ENCODE measurements at places on chromosomes 5 and 9.

GRCh38 chr5:82151662-82152061 lies 126.5 kb downstream of the RPS23 start:
- DNase-seq: no peak

- no peak for DNase-seq
These were observed 52.2 kb downstream of the PDE8B start for GRCh38 chr5:77262697-77263096.

DNA sequence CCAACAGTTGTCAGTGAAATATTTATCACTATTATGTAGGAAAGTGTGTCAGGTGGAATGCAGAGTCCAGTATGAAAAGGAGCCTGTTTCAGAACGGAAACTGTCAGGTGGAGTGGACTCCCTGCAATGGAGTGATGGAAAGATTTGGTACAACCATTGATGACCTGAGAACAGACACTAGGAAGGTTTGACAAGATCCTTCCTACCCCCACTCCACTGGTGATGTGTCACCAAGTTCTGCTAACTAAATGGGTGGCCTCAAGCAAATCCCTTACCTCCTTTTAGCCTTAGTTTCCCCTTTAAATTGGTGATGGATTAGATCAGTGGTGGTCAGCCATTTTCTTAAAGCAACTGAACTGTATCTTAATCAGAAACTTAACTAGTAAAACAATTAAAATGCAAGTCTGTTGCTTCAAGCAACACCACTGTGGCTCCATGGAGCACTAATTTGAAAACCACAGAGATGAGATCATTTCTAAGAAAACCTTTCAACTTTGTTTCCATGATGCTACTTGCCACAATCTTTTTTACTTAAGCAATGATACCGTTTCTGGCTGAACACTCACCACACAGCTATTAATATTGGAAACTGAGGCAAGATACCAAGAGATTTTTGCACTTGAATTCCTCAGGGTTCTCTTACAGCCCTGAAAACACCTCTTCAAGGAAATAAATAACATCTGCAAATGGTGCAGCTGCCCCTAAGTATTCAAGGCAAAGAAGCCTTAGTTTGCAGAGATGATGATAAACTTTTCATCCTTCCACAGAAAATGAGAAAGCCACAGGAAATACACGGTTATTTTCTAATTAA lies 140.6 kb downstream of the ERCC6L2 start:
- DNase-seq: no peak

- no peak for DNase-seq
These were observed 381.6 kb upstream of the ADAMTS16 start for GRCh38 chr5:4758550-4758949.

DNA sequence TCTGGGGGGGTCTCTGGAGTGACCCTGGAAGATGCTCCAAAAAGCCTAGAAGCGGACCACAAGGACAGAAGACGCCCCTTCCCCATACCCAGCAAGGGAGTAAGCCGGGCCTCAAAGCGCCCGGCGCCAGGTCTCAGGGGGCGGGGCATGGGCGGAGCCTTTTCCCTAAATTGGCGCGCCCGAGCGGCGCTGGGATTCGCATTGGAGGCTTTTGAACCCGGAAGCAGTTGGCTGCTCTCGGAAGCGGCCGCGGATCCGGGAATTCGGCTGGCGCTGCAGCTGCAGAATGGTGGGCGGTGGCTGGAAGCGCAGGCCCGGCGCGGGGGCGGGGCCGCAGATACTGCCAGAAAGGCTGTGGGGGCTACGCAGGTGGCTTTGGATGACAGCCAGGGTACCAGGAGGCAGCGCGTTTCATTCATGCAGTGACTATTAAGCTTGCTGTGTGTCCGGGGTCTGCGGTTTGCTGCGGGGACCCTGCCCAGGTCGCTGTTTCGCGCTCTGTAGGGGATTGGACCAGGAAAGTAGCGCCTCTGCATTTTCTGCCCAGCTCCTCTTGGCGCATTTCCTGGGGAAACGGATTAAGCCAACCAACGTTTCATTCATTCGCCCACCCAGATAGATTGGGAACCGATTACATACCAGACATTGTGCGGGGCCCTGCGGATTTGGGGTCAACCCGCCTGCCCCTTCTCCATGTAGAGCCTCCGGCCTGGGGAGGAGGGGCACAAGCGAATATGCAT lies 83.0 kb upstream of the FREM1 start:
- DNase-seq: no peak

- no peak for DNase-seq
These were observed 437.8 kb downstream of the ARHGEF28 start for GRCh38 chr5:74063821-74064220.

- no peak for DNase-seq
These were observed 19.6 kb upstream of the C5orf47 start for GRCh38 chr5:173969167-173970049.

DNA sequence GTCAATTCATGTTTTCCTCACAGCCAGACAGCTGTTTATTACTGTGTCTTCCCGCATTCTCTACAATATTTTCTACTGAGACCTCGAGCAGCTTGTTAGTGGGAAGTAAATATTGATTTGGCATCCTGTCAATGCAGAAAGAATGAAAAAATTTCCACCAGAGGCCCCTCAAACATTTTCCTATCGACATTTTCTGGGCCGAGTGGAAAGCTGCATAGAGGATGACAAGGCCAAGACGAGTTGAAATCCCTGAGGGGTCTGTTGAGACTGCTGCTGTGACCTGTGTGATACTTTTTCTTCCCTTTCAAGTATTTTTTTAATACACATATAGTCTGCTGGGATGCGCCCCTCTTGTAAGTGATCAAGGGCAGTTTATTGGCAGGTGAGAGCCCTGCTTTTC lies 91.4 kb upstream of the SH3GL2 start:
- no peak for DNase-seq

GRCh38 chr9:133105461-133105770 lies 15.6 kb downstream of the RALGDS start:
- DNase-seq: no peak

- DNase-seq: no peak
These were observed 16.2 kb downstream of the SIL1 start for GRCh38 chr5:139181835-139182452.

- DNase-seq: no peak
These were observed 628 bp downstream of the PPP2R2B start for GRCh38 chr5:146877783-146878475.

GRCh38 chr5:149271716-149272563 lies at the start of gene AFAP1L1:
Gene AFAP1L1, plus strand, starts transcription at chr5:149271859. Its CDS starts 110 bp downstream, at chr5:149271969.
- DNase-seq: no peak

GRCh38 chr5:124728331-124728967 lies 18.0 kb downstream of the ZNF608 start:
- DNase-seq: no peak

All from stimulated activated CD8-positive, alpha-beta memory T cell treated with anti-CD3 and anti-CD28 coated beads, Interleukin-2, amount 100 ng/mL, for 1 hour (primary cell).